ENCODE measurements at places on chromosomes 5 and 9.

DNA sequence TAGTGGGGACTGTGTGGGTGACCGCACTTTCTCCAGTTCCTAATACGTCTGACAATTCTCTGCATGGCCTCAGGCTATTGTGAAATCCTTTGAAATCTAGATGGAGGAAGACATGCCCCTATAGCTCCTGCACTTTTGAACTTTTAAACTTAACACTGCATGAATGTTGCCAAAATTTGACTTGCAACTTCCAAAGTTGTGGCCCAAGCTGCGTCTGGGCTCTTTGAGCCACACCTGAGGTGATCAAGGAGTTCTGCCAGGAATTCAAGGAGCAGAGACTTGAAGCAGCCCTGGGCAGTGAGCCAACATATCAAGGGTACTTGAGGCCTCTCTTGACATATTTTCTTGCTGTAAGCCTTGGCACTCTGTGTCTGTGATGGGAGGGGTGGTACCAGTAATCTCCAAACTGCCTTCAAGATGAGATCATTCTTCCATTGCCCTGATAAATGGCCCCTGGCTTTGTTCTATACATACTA is 1336.1 kb upstream of the CDH9 start:
- no peak for DNase-seq

- no peak for DNase-seq
Observed at GRCh38 chr5:63245271-63245670, 666.7 kb downstream of the LRRC70 start.

DNA sequence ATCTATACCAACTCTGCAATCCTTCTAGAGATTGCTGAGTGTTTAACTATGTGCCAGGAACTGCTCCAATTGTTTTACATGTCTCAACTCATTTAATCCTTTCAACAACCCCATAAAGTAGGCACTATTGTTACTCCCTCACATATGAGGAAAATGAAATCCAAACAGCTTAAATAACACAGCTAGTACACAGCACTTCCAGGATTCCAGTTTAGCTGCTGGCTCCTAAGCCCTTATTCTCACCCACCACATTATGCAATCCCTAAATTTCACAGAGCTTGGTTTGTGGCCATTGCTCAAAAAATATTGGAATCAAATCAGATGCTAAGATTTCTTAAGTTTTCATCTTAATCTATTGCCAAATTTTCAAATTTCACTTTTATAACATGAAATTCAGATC is 84.9 kb downstream of the PRELID2 start:
- DNase-seq, result no peak

DNA sequence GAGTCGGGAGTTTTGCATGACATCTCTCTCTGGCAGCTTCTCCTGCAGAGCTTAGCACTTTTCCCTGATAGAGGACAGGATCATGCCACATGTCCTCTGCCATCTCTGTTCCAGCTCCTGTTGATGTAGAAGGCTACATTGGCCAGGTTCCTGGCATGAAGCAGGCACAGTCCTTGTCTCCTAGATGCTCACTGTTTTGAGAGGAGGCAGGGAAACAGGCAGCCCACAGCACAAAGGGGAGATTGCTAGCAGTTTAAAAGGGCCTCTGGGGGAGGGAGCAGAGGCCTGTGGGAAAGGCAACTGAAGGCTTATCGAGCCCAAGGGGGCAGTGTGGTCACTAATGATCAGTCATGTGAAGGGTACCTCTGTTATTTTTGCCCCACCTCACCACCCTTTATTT is 10.7 kb downstream of the ARHGAP26 start:
- no peak for DNase-seq

DNA sequence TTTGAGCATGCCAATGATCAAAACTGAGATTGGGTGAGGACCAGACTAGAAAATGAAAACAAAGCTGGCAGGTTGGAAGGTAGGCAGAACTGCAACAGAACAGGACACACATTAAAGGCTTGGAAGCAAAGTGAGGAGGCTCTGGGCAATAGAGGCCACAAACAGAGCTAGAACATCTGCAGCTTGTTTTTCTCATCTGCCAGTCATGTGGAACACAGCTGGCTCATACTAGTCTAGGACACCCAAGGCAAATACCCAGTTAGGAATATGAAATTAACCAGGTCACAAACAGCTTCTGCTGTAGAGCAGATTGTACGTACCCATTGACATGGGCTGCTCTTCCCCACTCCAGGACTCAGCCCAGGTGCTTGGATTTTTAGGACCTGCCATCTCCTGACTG is 61.7 kb downstream of the SPEF2 start:
- no peak for DNase-seq

- DNase-seq, result no peak
Observed at GRCh38 chr5:107869438-107870115, 198.8 kb upstream of the EFNA5 start.
